ENCODE measurements at places on chromosomes 1 and 21.

GRCh38 chr21:32392299-32392879 lies 423 bp downstream of the URB1 start:
- DNase-seq: no peak

DNA sequence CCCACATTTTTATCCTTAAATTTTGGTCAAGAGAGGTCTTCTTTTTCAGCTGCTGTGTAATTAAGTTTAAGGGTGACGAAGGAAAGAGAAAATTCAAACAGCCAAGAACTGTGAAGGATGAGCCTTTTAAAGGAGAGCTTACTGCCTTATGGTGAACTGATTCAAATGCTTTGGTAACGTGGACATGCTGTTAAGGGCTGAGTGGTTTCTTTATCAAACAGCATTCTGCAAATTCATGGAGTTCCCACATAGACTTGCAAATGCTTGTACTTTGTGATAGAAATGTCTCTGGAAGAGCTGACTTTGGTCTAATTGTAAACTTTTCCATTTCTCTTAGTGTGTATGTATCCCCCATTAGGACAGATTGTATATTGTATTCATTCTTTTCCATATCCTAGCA lies 93.8 kb downstream of the CHD1L start:
- DNase-seq: no peak

DNA sequence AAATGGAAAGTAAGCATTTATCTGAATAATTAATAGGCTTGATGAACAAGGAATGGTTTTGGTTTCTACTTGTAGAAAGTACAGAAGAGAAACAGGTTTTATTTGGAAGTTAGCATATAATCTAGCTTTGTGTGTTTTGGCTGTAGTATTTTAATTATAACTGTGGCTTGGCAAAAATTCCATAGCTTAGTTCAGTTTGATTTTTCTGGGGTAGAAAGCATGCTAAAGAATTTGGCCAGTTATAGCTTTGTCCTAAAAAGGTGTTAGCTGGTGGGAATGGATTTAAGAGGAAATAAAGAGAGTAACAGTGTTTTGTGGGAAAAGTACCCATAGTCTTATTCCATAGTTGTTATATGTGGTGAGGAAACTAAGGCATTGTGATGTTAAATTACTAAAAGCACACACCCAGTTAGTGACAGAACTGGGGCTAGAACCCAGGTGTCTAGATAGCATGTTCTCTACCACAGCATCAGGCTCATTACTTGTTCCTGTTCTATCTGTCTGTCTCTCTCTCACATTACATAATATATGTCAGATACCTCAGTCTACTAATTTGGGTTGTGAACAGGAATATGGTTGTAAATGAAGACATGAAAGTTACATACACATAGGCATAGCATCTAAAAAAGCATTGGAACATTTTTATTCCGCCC lies 55.0 kb downstream of the MPZL1 start:
- DNase-seq: no peak

GRCh38 chr21:36178349-36178748 lies 21.7 kb downstream of the DOP1B start:
- DNase-seq: no peak

Data from HCT116 (cell line).